ENCODE measurements at places on chromosomes 7 and 10.

- DNase-seq: no peak
These were observed 9.0 kb downstream of the PIK3CG start for GRCh38 chr7:106874076-106874475.

DNA sequence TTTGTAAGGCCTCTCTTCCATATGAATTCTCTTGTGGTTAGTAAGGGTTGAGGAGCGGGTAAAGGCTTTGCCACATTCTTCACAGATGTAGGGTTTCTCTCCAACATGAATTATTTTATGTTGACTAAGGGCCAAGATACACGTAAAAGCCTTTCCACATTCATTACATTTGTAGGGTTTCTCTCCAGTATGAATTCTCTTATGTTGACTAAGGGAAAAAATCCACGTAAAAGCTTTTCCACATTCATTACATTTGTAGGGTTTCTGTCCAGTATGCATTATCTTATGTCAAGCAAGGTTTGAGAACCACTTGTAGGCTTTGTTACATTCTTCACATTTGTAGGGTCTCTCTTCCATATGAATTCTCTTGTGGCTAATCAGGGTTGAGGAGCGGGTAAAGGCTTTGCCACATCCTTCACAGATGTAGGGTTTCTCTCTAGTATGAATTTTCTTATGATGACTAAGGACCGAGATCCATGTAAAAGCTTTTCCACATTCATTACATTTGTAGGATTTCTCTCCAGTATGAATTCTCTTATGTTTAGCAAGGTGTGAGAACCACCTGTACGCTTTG, 493.0 kb downstream of the ZNF479 start:
- DNase-seq: no peak

- DNase-seq: no peak
These were observed 17.6 kb downstream of the NUDCD3 start for GRCh38 chr7:44472843-44473242.

DNA sequence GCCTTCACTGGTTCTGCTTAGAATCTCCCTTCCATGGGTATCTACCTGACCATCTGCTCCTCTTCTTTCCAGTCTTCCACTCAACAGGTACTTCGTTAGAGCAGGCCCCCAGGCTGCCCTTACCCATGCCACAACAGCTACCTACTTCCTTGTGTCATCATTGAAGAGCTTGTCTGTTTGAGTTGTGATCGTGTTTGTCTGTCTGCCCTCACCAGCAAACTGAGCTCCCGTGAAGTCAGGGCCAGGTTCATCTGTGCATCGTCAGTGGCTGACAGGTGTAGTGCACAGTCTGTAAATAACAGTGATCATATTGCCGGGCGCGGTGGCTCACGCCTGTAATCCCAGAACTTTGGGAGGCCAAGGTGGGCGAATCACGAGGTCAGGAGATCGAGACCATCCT, 5.0 kb downstream of the NIPSNAP2 start:
- DNase-seq: no peak

All from CD4-positive, alpha-beta T cell treated with Interleukin-4 for 1 hour (primary cell).